ENCODE measurements at places on chromosomes 16 and 17.

- no peak for DNase-seq
Measured at GRCh38 chr16:82867485-82867884, 240.7 kb downstream of the CDH13 start.

- DNase-seq, result no peak
Measured at GRCh38 chr17:2049333-2050299, 5.3 kb upstream of the HIC1 start.

DNA sequence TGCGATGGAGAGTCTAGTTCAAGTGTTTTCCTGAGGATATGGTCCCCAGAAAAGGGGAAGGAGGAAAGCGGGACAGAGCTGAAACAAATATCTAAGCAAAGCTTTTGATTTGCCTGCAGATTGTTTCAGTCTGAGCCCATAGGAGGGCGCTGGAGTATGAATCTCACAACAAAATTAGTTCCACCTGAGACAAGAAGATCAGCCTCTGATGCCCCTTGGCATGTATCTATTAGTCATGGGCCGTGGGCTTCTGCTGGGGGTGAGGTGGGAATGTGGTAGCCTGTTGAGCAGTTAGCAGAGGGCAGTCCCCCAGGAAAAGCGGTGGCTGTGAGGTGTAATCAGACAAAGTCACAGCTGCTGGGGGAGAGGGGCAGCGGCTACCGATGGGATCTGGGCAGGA is 446.9 kb downstream of the CA10 start:
- no peak for DNase-seq

- DNase-seq, result no peak
Measured at GRCh38 chr16:86614699-86615098, 36.4 kb downstream of the FOXL1 start.

Data from muscle of arm (tissue), 14 donors.